ENCODE measurements at places on chromosomes 4 and X.
A peak's percentile ranks its signal among the peaks of the same experiment; 100 is the strongest.

- DNase-seq = peak; percentile 13
Observed at GRCh38 chrX:120664081-120664480, 34.2 kb upstream of the C1GALT1C1 start.

- no peak for DNase-seq
Observed at GRCh38 chr4:53635697-53636483, 44.6 kb upstream of the LNX1 start.

- DNase-seq = no peak
Observed at GRCh38 chr4:15868111-15868510, 70.4 kb downstream of the FGFBP1 start.

- DNase-seq = no peak
Observed at GRCh38 chr4:160811956-160812355, 1351.8 kb downstream of the FSTL5 start.

GRCh38 chr4:17528551-17529165, 13.7 kb downstream of the CLRN2 start:
- DNase-seq = no peak

DNA sequence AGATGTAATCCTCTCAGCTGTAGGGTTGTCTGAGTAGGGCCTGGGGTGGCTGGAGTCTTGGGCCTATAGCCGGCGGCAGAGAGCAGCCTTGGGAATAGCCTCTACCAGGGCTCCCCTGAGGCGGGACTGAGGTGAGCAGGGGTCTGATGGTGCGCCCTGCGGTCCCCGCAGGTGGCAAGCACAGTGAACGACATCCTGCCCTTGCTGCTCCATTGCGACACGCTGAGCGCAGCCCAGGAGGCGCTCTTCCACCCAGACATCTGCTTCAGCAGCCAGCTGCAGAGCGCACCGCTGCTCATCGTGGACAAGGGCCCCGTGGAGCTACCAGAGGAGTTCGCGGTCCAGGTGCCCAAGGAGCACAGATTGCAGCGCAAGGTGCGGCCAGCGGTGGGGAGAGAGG, 317.0 kb downstream of the ADGRL3 start:
- no peak for DNase-seq

DNA sequence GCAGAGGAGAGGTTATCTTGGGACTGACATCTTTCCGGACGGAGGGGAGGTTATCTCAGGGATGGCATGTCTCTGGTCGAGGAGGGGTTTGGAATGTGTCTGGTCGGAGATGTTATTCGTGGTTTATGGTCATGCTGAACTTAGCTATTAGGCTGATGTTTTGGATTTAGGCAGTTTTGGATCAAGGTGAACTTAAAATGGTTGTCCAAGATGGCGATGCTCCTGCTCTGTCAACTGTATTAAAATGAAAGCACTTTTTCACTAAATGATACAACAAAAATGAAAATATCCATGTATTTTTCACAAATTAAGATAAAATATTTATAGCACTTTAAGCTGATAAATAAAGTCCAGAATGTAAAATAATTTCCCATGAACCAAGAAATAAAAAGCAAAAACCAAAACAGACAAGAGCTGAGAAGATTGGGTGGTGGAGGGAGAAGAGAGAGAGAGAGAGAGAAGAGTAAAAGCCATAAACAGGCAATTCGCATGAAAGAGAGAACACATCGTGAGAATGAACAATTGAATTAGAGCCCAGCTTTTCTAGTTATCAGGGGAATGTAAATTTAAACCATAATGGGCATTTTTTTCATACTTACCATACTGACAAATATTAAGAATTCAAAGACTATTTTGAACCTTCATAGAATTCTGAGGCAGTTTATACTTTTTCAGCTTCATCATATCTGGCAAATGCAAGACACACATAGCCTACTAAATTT, 2236.0 kb upstream of the AGA start:
- DNase-seq = no peak
